ENCODE measurements at places on chromosomes 3 and 15.

DNA sequence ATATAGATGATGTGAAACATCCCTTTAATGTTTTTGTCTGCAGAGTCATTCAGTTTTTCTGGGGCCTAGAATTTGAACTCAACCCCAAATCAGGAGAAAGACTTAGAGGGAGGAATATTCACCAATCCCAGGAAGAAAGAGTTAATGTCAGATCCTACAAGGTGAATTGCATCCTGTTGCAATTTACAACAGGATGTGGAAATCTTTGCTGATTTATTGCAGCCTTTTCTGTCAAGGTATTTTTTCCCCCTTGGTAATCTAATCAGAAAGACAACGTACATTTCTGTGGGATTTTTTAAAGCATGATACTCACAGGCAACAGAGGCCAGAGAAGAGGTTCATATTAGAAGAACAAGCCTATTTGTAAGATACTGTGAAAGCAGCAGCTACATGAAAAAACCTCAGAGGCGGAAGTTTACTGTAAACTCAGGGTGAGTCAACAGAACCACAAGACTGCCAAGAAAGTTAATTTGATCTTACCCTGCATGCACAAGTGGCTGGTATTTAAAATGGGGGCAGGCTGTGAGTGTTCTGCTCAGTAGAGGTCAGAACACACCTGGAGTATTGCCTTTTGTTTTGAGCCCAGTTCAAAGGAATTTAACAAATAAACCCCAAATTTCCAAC is 531.9 kb downstream of the AGBL1 start:
- peak; percentile 37 for DNase-seq

DNA sequence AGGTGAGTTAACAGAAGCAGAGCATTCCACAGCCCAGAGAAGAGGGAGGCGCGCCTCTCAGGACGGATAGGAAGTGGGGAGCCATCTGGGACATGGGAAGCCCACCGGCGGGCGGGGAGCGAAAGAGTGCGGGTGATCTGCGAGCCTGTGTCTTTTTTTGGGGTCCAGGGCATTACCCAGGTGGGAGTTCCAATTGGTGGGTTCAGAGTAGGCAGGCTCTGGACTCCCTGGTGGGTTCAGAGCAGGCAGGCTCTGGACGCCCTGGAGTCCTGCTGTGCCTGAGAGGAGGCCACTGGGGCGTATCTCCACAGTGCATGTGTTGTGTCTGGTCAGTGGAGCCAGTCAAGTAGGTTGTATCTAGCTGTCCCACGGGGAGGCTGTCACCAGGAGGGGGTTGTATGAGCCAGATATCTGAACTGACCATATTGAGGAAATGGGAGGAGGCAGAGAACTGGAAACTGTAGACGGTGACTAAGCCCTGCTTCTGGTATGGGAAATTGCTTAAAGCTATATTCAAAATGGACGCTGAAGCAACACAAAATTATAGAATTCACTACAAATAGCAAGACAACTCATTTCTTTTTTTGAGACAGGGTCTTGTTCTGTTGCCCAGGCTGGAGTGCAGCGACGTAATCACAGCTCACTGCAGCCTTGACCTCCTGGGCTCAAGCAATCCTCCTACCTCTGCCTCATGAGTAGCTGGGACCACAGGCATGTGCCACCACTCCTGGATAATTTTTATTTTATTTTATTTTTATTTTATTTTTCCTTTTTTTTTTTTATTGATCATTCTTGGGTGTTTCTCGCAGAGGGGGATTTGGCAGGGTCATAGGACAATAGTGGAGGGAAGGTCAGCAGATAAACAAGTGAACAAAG is 34.5 kb upstream of the CHST2 start:
- peak; percentile 19 for DNase-seq

DNA sequence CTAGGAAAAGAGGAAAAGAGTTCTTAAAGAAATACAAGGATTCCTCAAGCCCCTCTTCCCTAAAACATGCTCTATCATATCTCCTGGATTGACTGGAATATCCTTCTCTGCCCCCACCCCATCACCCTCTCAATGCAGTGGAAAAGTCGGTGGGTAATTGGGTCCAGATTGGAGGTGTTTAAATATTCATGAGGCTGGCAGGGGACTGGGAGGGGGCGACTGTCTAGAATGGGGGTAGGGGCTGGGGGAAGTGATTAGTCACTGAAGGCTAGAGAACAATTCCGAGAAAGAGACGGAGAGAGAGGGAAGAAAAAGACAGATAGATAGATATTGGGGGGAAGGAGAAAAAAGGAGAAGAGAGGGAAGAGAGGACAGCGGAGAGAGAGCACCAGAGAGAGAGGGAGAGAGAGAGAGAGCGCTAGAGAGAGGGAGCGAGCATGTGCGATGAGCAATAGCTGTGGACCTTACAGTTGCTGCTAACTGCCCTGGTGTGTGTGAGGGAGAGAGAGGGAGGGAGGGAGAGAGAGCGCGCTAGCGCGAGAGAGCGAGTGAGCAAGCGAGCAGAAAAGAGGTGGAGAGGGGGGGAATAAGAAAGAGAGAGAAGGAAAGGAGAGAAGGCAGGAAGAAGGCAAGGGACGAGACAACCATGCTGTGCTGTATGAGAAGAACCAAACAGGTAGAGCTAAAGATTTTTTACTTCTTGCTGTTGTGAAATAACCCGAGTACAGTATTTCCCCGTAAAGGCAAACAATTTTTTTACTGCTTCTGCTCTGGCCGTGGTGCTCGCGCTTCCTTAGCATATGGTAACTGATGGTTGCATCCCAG is at the start of gene GAP43:
Gene GAP43, plus strand, starts transcription at position 467 of the 825 bp plus-strand sequence. Its CDS starts 180 bp downstream, at position 647.
- peak; percentile 38 for DNase-seq

GRCh38 chr15:87167055-87167454 is 1087.4 kb downstream of the AGBL1 start:
- DNase-seq: no peak

DNA sequence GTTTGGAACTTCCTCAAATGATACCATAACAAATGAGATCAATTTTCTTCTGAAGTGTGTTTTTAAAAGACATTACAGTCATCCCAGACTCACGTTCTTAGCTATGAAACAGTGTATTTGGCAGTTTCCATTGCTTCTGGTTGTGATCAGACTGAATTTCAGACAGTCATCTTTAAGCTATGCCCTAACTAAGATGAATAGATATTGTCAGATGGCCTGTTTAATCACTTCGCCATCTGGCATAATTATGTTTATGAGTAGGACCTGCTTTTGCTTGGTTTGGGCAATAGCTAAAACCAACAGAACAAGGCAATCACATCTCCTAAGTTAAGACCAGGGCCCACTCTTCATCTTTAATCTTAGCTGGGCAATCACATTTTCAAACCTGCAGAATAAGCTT is 313.1 kb downstream of the SV2B start:
- no peak for DNase-seq

GRCh38 chr3:1037631-1038030 is 55.2 kb upstream of the CNTN6 start:
- no peak for DNase-seq

DNA sequence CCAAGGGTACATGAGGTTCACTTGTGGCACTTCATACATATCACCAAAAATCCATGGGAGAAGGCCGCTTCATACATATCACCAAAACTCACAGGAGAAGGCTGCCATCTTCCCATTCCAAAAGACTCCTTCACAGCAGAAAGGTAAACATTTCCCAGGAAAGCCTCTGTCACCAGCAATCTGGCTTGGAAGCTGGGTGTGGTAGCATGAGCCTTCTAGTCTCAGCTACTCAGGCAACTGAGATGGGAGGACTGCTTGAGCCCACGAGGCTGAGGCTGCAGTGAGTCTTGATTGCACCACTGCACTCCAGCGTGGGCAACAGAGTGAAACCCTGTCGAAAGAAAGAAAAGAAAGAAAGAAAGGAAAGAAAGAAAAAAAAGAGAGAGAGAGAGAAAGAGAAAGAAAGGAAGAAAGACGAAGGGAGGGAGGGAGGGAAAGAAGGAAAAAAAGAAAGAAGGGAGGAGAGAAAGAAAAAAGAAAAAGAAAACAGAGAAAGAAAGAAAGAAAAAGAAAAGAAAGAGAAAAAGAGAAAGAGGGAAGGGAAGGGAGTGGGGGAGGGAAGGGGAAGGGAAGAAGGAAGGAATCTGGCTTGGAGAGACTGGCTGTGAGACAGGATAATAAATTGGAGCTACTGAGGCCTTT is 7.2 kb downstream of the LRIG1 start:
- no peak for DNase-seq

DNA sequence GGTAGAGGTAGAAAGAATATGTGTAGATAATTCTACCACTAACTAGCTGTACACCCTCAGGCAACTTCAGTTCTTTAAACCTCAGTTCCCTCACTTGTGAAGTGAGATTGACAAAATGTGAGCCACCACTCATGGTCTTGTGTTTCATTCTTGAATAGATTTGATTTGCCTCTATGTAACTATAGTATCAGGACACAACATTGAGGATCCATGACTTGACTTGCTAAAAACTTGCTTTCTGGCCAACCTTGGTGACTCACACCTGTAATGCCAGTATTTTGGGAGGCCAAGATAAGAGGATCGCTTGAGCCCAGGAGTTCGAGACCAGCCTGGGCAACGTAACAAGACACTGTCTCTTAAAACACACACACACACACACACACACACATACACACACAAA is 115.8 kb upstream of the FLNB start:
- DNase-seq: no peak

DNA sequence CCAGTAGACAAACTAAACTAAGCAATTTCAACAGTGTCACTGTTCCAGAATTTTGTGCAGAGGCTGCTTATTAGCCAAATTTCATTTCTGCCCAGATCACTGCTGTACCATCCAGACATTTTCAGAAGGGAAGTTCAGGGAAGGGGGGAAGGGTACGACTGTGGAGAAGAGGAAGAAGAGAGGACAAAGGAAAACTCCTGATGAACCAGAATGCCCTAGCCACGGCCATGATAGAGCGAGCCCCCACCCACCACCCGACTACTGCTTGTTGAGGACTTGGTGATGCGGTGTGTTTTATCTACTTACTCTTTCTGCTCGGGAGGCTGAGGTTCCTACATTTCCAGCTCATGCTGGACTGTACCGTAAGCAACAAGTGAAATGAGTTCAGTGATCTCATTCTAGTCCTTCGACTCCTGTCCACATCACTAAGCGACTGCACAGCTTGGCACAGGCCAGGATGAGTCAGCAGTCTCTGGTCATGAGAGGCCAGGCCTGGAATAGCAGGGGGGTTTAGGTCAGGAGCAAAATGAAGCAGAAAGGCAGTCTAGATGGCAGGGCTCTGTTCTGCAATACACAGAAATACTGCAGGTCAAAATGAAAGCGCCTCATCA is 330.8 kb downstream of the TIGIT start:
- peak; percentile 13 for DNase-seq

DNA sequence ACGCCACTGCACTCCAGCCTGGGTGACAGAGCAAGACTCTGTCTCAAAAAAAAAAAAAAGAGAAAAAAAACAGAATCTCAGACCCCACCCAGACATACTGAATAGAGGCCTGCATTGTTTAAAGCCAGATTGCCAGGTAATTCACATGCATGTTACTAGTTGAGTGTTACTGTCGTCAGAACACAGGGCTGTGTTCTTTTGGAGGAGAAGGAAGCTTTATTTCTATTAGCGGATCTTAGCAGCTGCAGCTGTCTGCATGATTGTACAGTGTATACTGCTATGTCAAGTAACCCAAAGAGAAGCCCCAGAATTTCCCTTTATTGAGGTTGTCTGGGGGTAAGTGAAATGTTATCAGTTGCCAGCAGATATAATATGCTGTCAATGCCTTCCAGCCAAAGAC is 496.6 kb upstream of the NAALADL2 start:
- no peak for DNase-seq

DNA sequence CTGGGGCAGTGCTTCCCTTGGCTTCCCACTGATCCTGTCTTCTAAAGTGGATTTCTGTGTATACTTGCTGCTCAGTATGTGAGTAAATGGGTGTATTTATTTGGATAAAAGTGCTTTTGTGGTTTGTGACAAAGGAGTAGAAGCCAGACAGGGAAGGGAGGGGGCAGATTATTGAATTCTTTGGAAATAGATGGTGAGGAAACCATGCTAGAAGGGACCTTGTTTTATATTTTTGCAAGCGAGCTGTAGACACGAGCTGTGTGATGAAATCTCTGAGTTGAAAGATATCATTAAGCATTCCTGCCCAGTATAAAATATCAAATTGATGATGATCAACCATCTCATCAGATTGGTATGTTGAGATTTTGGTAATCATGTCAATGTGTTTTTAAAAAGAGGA is 68.9 kb downstream of the DUT start:
- DNase-seq: no peak

- no peak for DNase-seq
Observed at GRCh38 chr3:184099806-184100686, 3.2 kb downstream of the HTR3E start.

- DNase-seq: no peak
Observed at GRCh38 chr3:34920806-34921205, 718.5 kb upstream of the ARPP21 start.

GRCh38 chr15:75067123-75067830 is 43.9 kb downstream of the PPCDC start:
- peak; percentile 68 for DNase-seq

- no peak for DNase-seq
Observed at GRCh38 chr3:12371525-12372140, 82.8 kb downstream of the PPARG start.

DNA sequence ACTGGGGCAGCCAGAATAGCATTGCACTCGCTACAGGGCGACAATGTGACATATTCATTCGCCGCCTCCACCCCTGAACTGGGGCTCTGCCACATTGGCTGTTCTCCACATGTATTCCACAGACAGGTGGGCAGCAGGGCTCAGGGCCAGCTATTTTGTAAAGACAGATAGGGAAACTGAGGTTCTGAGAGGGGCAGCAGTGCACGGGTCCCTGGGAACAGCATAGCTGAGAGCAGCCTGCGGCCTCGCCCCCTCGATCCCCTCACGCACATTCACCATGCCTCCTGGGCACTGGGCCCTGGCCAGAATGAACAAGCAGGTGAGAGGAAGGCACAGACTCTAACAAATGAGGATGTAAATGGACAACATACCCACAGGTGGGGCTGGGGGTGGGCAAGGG is 75.0 kb upstream of the SPATA12 start:
- no peak for DNase-seq

DNA sequence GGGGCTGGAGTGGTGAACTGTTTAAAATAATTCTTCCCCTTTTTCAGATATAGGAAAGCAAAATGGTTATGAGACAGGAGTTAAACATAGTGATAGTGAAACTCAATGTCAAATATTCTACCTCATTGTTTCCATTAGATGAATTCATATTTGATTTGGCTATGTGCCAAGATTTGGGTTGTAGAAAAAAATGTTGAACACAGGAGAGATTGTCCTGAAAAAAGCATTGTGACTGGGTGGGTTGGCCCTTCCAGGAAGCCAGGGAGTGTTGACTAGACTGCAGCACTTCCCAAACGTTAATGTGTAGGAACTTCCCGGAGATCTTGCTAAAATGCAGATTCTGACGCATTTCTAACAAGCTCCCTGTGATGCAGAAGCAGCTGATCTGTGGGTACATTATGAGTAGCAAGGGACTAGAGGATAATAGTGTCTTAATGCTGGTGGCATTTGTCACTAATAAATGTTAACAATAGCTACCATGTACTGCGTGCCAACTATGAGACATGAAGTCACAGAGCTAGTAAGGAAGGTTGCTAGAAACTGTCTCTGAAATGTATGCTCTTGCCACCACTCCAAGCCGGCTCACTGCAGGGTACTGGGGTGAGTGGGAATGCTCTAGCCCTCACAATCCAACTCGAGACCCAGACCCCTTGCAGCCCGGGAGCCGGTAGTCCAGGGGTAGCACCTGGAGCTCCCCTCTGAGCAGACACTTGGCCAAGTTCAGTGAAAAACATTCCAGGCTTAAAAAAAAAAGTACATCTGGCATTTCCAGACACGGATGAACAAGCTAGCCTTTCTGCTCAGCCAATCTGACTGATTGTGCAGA is 120.6 kb downstream of the CD47 start:
- peak; percentile 12 for DNase-seq

Measured in activated CD4-positive, alpha-beta T cell treated with anti-CD3 and anti-CD28 coated beads for 36 hours (primary cell).